ENCODE measurements at places on chromosomes 7 and 10.

- DNase-seq: peak; percentile 96
These were observed at the start of gene CHCHD1 for GRCh38 chr10:73781879-73782748. Gene CHCHD1, plus strand, starts transcription at chr10:73782048. Its CDS starts 28 bp downstream, at chr10:73782076.

- no peak for DNase-seq
These were observed 19.7 kb upstream of the SLC18A2 start for GRCh38 chr10:117221156-117221711.

DNA sequence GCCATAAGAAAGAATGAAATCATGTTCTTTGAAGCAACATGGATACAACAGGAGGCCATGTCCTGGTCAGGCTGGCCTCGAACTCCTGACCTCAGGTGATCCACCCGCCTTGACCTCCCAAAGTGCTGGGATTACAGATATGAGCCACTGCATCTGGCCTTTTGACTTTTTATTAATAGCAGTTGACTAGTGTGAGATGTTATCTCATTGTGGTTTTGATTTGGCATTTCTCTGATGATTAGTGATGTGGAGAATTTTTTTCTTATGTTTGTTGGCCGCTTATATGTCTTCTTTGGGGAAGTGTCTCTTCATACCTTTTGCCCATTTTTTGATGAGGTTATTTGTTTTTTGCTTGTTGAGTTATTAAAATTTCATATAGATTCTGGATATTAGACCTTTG is 400.9 kb downstream of the SUGCT start:
- DNase-seq: no peak

DNA sequence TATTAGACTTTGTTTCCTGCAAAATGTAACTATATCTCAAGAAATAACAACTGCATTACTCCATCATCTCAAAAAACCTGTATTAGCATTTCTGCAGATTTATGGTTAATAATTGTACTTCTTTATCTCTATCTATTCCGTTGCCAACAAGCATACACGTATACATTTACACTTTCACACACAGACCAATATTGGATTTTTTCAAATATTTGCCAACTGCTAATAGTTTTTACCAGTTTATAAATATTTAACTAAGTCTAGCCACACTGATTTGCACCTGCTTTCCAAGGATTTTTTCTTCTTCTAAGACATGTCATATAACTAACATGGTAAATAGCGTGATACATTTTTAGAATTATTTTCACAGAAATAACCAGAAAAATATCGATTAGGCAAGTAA is 12.2 kb downstream of the LRRN3 start:
- DNase-seq: no peak

DNA sequence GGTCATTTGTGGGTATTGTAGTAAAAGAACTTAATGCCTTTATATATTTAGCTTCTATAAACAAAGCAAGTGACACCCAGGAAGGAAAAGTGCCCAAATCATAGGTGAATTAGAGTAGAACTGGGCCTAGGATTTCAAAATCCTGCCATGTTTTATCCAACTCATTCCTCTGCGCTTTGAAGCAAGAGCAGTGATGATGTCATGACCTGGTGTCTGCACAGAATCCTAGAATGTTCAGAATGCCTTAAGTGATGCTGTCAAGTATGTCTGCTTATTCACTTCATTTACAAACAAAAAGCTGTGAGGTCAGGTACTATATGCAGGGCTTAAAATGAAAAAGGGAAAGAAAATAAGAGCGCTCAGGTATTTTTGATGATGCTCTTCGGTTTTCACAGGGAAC is 737.2 kb upstream of the ANKRD30A start:
- DNase-seq: no peak

All from stimulated activated CD8-positive, alpha-beta memory T cell treated with anti-CD3 and anti-CD28 coated beads, Interleukin-4, amount 100 ng/mL, for 48 hours (primary cell).